ENCODE measurements at places on chromosomes 4 and X.

GRCh38 chr4:37471971-37472370 lies 214.2 kb downstream of the RELL1 start:
- no peak for DNase-seq

DNA sequence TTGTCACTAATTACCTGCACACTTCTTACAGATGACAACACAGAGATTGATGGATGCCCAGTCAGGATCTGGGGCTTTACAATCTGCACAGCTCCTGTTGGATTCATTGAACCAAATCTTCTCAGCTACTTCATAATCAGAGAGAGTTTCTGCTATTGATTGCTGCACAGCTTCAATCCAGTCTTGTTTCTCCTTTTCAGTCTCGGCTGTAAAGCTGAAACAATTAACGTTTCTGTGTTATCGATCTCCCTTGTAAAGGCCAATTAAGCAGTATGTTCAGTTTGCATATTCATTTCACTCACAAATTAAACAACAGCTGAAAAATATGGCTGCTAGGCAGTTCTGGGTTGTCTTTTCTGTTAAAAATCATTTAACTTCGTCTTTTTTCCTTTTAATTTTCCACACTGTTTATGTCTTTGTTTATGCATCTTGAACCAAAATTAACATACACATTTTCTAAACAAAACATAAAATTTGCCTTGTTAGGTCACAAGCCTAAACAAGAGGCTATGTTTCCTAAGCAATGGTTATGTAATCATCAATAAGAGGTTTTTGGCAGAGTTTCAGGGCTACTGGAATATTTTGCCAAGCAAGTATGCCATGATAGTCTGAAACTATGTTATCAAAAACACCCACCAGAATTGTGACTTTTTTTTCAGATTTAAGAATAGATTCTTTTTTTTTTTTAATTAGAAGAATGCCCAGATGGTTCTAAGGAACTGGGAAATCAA lies 79.2 kb downstream of the ARAP2 start:
- DNase-seq, result no peak

- no peak for DNase-seq
Measured at GRCh38 chr4:794900-795725, 30.8 kb downstream of the CPLX1 start.

DNA sequence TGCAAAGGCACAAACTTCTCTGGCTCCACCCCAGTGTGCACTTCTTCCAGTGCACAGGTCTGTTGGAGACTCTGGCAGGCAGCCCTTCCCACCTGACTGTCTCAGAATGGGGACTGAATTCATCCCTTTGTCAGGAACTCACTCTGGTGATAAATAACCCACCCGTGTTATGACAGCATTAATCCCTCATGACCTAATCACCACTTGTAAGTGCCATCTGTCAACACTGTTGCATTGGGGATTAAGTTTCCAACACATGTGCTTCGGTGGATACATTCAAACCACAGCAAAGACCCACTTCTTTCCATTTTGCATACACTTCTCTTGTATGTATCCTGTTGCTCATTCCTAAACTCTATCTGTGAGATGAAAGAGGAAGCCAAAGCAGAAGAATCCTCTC lies 1002.9 kb upstream of the IGFBP7 start:
- DNase-seq, result no peak

DNA sequence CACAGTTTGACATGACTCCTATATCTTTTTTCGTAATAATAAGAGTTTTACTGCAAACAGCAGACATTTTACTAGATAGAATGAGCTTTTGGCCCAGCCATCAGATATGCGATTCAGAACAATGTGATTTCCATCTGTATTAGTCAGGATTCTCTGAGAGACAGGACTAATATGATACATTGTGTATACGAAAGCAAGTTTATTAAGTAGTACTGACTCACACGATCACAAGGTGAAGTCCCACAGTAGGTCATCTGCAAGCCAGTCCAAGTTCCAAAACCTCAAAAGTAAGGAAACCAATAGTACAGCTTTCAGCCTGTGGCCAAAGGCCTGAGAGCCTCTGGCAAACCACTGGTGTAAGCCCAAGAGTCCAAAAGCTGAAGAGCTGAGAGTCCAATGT lies 24.1 kb downstream of the CXCL8 start:
- no peak for DNase-seq

DNA sequence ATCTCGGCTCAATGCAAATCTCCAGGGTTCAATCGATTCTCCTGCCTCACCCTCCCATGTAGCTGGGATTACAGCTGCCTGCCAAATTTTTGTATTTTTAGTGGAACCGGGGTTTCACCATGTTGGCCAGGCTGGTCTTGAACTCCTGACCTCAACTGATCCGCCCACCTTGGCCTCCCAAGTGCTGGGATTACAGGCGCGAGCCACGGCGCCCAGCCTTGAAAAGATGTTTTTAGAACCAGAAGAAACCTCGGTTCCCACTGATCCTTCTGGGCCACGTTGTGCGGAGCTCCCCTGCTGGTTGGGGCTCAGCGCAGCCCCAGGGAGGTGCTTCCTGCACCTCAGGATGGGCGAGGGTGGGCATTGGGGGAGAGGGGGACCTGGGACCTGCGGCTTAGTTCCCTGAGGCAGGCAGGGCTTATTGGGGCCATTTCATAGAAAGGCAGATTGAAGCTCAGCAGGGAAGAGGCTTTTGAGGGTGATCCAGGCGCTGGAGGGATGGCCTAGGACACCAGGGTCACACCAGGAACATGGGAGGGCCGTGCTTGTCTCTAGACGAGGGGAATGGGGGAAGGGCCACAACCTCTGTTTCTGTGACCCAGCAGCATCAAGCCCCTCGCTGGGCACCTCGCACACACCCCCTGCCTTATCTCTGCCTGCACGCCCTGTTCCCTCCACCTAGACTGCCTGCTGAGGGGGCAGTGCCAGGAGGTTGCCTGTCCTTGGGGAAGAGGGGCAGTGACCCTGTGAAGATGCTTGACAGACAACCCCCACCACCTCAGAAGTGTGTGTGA lies 6.3 kb upstream of the ADD1 start:
- no peak for DNase-seq

- no peak for DNase-seq
Measured at GRCh38 chr4:152989554-152989970, 53.4 kb downstream of the FHDC1 start.

DNA sequence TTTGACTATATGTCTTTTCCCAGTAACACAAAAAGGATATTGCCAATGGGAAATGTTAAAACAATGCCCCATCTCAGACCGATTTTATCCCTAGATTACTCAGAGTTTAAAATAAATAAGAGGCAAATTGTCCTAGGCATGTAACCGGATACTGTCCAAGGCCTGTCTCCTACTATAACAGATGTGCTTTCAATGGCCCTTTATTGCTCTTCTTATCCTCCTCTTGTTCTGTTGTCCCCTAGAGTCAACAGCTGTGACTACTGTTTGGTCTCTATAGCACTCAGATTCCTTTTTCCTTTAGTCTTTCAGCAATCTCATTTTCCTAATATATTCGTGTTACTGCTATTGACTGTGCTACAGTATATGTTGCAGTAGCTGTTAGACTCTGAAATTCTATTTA lies 66.8 kb upstream of the PLS3 start:
- DNase-seq, result no peak

DNA sequence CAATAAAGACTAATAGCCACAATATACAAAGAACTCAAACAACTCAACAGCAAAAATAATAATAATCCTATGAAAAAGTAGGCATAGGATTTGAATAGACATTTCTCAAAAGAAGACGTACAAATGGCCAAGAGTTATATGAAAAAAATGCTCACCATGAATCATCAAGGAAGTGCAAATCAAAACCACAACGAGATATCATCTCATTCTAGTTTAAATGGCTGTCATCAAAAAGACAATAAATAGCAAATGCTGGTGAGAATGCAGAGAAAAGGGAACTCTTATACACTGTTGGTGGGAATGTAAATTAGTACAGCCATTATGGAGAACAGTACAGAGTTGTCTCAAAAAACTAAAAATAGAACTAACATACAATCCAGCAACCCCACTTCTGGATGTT lies 18.8 kb downstream of the TLR6 start:
- DNase-seq, result no peak

DNA sequence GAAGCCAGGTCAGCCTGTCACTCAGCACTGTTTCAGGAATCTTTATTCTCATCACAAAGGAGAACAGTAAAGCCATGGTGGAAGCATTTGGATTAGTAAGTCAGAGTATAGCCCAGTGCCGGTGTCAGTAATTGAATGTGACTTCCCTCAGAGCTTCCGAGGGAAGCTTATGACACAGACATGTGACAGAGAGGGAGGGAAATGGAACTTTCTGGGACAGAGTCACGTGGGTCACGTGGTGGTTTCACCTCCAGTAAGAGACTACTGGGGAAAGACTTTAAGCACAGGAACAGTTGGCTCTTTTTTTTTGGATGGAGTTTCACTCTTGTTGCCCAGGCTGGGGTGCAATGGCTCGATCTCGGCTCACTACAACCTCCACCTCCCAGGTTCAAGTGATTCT lies 53.3 kb upstream of the CCDC160 start:
- DNase-seq, result no peak

GRCh38 chr4:5707778-5708448 lies 446 bp downstream of the EVC2 start:
- DNase-seq, result no peak

- no peak for DNase-seq
Measured at GRCh38 chrX:22159071-22159470, 113.6 kb upstream of the CBLL2 start.

- DNase-seq, result no peak
Measured at GRCh38 chr4:184558996-184559395, 84.6 kb upstream of the IRF2 start.

DNA sequence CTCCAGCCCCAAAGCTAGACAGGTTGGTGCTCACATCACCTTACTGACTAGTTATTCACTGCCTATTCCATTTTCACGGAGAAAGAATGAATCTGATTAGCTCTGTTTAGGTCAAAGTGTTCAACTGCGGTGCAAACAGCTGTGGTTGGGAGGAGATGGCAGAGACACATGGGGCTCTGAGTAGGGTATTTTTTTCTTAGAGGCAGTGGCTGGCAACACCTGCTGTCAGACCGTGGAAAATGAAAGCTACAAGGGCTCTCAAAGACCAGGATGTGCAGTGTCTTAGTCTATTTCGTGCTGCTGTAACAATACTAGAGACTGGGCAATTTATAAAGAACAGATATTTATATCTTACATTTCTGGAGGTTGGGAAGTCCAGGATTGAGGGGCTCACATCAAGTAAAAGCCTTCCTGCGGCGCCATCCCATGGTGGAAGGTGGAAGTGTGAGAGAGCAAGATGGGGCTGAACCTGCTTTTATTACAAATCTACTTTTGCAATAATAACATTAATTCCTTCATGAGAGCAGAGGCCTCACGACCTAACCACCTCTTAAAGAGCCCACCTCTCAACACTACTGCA lies 10.6 kb downstream of the NYX start:
- DNase-seq, result no peak

- no peak for DNase-seq
Measured at GRCh38 chrX:32520789-32521188, 690.6 kb downstream of the DMD start.

DNA sequence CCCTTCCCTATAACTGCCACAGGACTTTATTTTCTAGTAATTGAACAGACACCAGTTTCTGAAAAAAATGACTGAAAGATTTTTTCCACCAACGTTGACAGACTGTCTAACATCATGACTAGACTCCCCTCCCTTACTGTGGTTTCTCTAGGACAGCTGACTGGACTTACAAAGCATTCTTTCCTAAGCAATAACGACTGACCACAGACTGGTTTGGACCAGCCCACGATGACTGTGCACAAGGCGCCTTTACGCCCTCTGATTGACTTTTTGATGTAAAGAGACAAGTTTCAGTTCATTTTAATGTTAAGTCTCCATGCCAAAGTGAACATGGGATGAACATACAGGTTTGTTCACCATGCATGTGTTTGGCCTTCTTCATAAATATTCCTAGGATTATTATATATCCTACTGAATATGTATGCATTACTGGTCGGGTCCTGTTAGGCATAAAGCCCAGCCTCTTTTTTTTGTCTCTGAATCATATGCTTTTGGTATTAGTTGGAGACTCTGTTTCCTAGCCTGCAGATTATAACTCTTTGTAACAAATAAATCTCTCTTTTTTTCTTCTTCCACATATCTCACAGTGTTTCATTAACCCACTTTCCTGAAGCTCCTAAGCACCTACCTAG lies 50.5 kb upstream of the UGT2B4 start:
- DNase-seq, result no peak

GRCh38 chr4:150038335-150039076 lies 39.7 kb upstream of the DCLK2 start:
- DNase-seq, result no peak

DNA sequence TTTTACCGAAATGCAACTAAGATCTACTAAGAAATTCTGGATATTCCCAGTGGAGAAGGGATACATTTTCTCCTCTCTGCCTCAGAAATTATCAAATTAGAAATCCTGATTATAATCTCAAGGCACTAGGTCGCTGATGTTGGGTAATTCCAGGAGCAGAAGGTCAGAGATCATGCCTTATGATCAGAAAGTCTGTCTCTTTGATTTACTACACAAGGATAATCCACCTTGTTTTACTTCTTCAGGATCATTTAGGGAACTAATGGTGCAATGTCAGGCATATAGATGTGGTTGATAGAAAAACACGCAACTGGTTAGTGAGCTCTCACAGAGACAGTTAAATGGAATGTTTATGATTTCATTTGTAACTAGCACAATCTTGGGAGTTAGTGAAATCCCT lies 1069.7 kb downstream of the STIM2 start:
- DNase-seq, result no peak

GRCh38 chr4:114209584-114209983 lies 230.1 kb upstream of the ARSJ start:
- no peak for DNase-seq

- no peak for DNase-seq
Measured at GRCh38 chr4:102165584-102165983, 179.7 kb downstream of the SLC39A8 start.

DNA sequence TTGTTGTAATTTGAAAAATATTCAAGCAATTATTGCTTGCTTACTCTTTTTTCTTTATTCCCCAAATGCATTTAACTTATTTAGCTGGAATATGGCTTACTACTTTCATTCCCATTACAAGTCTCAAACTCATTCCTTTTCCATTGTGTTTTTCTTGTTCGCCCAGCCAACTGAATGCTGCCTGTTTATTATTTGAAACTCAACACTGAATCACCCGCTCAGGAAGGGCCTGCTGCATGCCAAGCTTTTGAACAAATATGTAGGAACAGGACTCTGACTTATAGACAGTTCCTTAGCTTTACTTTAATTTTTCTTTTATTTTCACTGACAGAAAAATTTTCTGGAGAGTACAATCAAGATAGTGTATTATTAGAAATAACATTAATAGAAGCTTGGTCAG lies 12.9 kb downstream of the PCDH18 start:
- no peak for DNase-seq

DNA sequence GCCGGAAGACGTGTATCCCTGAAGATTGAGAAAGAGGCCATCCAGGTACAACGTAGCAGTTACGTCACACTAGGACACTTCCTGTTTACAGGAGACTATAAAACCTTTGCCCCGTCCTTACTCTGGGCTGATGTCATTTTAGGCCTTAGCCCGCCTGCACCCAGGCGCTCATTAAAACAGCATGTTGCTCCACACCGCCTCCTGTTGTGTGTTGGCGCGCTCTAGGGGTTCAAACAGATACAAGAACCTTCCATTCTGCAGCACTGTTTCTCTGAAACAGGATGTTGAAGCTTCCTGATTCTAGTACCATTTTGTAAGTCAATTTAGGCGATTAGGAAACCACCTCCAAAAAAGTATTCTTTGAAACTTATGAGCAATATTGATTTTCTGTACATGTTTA lies 722.1 kb downstream of the PCDH7 start:
- DNase-seq, result no peak

- DNase-seq, result no peak
Measured at GRCh38 chr4:125459531-125459930, 144.8 kb downstream of the FAT4 start.

GRCh38 chrX:18630934-18631333 lies 41.0 kb downstream of the RS1 start:
- DNase-seq, result no peak

Data from effector CD4-positive, alpha-beta T cell (primary cell).